ENCODE measurements at places on chromosomes 7 and 10.

DNA sequence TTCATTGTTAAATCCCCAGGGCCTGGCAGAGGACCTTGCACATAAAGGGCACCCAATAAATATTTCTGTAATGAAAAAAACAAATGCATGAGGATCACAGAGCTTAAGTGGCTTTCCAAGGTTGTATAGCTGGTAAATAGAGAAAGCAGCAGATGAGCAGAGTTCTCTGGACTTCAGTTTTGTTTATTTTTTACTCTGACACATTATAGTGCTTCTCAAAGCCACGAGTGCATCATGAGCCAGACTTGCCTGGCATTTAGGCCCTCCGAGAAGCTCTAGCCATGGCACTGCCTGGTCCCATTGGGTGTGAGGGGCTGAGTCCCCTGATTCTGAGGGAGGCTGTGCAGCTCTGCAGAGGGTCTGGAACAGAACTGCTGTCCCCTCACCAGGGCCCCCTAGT is 87.2 kb upstream of the ZNF32 start:
- no peak for DNase-seq

DNA sequence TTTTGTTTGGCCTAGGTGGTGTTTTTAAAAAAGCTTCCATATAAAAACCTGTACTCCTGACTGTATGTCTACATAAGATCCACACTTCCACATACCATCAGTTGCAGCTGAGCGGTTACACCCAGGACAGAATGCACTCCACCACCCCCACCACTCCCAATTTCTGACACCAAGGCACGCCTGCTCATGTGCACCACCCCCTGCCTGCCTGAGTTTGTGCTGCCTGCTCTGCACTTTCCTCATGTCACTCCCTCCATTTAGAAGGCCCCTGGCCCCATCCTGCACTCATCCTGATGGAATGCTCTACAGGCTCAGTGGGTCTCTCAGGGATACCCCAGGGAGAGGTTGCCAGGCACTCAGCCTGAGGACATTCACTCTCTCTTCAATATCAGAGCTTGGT is 6.5 kb downstream of the VPS41 start:
- DNase-seq = no peak

- DNase-seq = no peak
These were observed 34.6 kb upstream of the TPST1 start for GRCh38 chr7:66170309-66171231.

- DNase-seq = peak; percentile 32
These were observed 23.5 kb upstream of the ORC5 start for GRCh38 chr7:104231054-104232046.

GRCh38 chr10:79628083-79628482 is 17.3 kb downstream of the SFTPA1 start:
- no peak for DNase-seq

GRCh38 chr10:18308600-18308999 is 168.4 kb downstream of the CACNB2 start:
- DNase-seq = no peak

DNA sequence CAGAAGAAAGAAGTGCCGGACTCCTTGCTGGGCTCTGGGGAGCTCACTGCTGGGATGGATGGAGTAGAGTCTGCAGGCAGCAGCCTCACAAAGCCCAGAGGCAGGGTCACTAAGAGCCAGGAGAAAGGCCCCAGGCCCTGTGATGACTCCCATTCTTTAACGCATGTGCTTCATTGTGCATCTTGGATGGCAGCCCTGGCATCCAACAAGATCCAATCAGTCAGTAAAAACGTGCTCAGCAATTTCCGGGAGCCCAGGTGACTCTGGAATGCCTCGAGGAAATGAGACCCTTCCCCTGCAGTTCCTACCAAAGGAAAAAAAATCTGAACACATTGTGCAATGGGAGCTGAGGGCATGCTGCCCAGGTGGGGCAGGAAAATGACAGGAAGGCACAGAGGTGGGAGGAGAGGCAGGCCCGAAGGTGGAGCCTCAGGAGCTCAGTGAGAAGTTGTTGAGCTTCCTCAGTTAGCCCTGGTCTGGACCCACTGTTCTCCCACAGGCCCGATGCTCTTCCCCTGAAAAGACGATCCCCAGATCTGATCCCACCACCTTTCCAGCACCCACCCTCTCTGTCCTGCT is 60.7 kb upstream of the TMEM72 start:
- no peak for DNase-seq

- DNase-seq = no peak
These were observed 244.5 kb upstream of the ANKRD30A start for GRCh38 chr10:36880898-36881297.

GRCh38 chr7:126791306-126791705 is 461.4 kb downstream of the GRM8 start:
- DNase-seq = no peak

DNA sequence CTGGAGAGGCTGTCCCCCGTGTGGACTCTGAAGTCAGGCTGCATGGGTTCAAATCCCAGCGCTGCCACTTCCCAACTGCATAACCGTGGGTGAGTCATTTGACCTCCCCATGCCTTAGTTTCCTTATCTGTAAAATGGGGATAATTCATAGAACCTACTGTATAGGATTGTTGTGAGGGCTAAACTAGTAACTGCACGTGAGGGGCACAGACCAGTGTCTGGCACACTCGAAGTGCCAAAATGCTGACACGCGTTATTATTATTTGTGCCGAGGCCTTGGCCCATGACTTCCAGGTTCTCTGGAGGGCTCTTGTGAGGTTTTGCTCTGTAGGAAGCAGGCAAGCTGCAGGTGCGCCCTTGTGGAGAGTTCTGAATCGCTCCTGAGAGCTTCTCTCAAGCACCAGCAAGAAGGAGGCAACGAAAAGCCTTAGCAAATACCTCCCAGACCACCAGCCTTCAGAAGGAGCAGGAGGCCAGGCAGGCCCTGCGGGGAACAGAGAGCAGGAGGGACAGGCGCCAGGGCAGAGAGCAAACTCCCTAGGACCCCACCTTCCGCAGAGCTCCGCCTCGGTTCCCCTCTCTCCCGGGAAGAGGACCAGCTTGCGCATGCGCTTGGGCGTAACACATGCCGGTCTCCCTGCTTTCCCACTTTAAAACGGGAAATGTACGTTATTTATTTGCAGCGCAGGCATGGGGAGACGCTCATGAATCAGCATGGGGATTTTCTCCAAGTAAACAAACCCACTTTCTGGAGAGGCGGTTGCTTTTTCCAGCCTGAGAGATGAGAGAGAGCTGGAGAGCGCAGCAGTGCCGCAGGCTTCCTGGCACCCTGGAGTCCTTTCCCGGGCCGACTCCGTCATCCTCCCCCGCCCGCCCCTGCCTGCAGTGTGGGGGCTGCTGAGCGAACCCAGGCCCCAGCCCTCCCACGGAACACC is 39.6 kb downstream of the SORCS3 start:
- no peak for DNase-seq

DNA sequence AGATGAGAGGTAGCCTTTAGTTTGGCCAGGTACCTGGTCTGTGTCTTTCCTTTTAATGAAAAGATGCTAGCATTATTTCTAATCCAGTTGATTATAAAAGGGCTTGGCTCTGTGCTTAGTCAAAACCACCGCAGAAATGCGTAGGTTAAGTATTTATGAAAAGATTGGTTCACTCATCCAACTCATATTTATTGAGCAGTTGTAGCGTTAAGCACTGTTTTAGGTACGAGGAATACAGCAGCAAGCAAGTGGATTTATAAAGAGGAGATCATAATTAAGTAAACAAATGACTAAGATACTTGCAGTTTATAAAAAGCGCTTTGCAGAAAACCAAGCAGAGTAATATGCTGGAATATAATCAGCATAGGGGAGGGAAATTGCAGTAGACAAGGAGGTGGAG is 129.8 kb downstream of the PPP1R17 start:
- no peak for DNase-seq

DNA sequence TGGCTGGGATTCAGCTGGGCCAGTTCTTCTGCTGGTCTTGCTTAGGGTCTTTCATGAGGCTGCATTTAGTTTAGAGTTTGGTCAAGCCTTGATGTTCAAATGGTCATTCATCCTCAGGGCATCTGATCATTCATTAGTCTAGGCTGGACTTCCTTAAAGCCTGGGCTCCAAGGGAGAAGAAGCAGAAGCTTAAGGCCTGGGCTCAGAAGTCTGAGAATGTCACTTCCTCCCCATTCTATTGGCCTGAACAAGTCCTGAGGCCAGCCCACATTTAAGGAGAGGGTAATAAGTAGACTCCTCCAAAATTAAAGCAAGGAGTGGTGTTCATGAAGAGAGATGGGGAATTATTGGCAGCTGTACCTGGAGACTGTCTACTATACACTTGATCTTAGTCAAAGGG is 193.2 kb upstream of the HABP2 start:
- DNase-seq = no peak

DNA sequence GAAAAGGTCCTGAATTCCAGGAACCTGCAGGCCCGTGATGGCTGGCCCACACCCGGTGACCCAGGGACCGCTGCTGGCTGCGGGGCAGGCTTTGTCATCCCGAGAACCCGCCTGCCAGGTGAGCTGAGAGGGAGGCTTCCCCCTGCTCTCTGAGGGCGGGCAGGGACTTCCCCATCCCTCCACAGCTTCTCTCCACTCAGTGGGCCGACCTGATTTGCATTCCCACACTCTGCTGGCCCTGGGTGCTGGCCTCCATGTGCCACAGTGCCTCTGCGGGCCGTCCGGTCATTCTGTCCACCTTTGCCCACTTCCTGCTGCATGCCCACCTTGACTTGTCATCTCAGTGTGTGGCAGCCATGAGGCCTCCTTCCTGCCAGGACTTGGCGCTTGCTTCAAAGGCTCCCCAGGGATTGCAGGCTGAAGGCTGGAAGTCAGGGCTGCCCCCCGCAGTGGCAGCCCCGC is 35.3 kb downstream of the PALD1 start:
- DNase-seq = no peak

Data from activated naive CD4-positive, alpha-beta T cell treated with anti-CD3 and anti-CD28 coated beads, Interleukin-2, amount 50 U/mL, for 72 hours (primary cell).